ENCODE measurements at places on chromosomes 2 and 18. TPM values are rescaled to one million over a fixed set of nuclear protein-coding genes. Genes with fewer than 3 reads are reported as not detected.

GRCh38 chr2:150465703-150466569, 21.5 kb downstream of the RND3 start:
- no peak for DNase-seq

GRCh38 chr2:50065835-50066234, 911.5 kb upstream of the FSHR start:
- DNase-seq = no peak

- peak; percentile 79 for DNase-seq
Measured at GRCh38 chr2:189178726-189179569, 613 bp downstream of the COL5A2 start.

TUBB8B gene
- polyA plus RNA-seq = 0.16 TPM

GRCh38 chr18:10926621-10927161, 222.7 kb downstream of the PIEZO2 start:
- peak; percentile 61 for DNase-seq

GRCh38 chr2:184685999-184686841, 87.9 kb downstream of the ZNF804A start:
- no peak for DNase-seq

- DNase-seq = no peak
Measured at GRCh38 chr2:145067549-145068030, 547.7 kb upstream of the ZEB2 start.

DNA sequence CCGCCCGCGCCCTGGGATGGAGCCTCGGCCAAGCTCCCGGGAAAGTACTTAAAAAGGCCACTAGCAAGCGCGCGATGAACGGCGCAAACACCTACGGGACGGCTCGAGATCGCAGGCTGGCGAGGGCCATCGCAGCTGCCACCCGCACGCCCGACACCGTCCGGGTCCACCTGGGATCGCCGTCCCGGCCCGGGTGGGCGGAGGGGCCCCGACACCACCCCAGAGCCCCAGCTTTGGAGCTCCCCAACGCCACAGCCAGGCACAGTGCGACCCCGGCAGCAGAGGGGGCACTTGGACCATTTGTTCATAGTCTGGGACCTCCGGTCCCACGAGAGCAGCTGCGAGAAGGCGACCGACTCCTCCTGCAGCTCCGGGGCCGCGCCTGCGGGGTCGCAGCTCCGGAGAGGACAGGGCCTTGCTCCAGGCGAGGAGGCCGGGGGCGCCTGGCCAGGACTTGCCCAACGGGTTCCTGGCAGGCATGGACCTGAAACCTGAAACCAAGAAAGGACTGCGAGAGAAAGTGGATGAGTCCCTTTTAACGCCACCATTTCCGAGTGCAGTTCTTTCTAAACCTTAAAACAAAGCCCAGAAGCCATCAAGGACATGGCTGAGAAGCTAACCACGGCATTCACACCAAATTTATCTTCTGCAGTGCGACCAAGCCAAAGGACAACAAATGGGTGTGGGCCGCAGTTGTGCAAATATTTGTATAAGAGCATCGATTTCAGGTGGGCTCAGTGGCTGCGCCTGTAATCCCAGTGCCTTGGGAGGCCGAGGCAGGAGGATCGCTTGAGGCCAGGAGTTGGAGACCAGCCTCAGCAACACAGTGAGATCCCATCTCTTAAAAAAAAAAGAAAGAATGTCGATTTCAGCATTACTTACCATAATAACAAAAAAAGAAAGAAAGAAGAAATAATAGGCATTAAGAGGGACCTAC, 54.0 kb upstream of the IMP4 start:
- DNase-seq = no peak

GRCh38 chr2:96913398-96914202, 43.7 kb upstream of the SEMA4C start:
- DNase-seq = no peak

DNA sequence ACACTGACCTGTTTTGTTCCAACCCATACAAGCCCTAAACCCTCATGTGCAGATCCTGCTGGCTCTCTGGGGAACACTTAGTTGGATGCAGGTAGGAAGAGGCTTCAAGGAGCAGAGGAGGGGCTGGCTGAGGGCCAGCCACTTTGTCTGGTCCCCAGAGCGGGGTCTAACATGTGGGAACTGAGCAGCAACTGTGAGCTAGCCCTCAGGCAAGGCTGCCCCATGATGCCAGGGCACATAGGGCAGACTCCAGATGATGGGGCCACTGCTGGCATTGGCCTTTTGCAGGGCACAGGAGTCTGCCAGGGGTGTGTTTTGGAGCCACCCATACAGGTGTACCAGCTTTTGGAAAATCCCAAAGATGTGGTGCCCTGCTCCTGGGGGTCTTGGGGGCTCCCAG, 67.7 kb downstream of the HPCAL1 start:
- DNase-seq = no peak

SRD5A2 gene
- polyA plus RNA-seq = not detected
